ENCODE measurements at places on chromosomes 7 and 10.

GRCh38 chr7:71504697-71505441 lies 372.9 kb downstream of the GALNT17 start:
- DNase-seq: no peak

DNA sequence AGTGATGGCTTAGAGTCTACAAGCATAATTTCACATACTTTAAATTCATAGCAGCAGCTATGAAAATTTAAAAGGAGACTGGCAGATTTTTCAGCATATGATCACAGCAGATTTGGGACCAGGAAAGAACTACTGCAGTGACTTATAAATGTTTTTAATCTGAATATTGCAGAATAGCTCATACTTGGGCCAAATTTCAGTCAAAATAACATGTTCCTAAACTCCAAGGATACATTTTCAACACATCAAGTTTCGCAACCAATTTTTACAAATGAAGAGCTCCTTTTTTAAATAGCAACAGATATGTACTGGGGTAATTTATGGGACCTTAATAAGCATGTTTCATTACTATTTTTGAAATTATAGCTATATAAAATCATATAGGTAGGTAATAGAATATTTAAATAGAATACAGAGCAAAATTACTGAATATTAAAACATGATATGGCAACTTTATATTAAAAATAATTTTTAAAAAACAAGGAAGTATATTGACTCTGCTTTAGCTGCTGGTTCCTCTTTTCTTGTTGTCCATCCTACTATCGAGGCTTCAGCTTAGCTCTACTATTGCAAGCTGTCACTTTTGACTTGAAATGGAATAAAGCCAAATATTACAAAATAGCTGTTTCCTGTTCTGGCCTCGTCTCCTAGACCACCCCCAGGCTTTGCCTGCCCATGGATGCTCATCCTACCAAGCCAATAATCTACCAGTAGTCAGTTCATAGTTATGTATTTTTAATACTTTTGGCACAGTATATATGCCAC lies 123.1 kb downstream of the NRBF2 start:
- DNase-seq: no peak

DNA sequence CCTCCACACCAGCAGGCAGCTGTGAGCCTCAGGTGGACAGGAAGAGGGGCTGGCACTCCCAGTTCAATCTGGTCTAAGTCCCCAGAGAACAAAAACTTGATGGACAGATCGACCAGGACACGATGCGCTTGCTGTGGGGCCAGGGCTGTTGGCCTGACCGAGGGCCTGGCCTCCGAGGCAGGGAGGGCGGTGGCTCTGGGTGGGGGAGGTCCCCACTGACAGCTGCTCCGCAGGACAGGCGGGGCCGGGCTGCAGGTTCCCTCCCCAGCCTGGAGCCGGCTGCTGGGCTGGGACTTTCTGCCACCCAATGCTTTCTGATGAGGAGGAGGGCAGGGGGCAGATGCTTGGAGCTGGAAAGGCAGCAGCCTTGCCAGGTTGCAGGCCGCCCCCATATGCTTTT lies 37.4 kb upstream of the ADGRA1 start:
- DNase-seq: no peak

GRCh38 chr7:157855016-157855415 lies 518.2 kb downstream of the DNAJB6 start:
- no peak for DNase-seq

GRCh38 chr10:77392236-77392721 lies 245.3 kb downstream of the KCNMA1 start:
- DNase-seq: no peak

DNA sequence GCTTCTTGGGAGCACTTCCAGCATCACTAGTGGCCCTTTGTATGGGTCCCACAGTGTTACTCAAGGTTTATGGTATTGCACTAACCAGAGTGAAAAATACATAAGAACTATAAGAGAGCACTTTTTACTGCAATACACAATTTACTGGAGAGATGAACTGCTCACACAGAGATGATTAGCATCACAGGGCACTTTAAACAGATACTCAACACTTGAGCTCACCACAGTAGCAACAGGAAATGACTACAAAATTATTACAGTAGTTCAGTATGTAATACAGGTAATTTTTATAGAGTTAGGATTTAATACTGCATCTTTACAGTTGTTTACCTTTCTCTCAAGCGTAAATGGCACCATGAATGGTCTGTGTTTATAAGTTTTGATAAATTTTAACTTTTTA lies 68.2 kb upstream of the CDK1 start:
- DNase-seq: no peak

DNA sequence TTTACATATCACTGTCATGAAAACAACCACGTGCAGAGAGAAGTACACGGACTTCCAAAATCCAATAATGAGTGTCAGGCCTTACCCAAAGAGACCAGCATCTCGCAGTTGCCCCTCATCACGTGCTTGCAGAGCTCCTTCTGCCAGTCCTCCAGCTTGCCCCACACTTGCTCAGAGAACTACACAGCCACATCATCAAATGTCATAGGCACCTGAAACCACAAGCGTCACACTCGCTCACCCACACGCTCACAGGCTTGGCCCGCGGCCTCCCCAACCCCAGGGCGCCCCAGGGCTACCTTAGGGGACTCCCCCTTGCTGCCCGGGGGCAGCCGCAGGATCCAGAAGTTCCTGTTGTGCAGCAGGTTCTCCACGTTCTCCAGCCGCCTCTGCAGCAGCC lies 123.4 kb upstream of the ZNF746 start:
- DNase-seq: no peak

DNA sequence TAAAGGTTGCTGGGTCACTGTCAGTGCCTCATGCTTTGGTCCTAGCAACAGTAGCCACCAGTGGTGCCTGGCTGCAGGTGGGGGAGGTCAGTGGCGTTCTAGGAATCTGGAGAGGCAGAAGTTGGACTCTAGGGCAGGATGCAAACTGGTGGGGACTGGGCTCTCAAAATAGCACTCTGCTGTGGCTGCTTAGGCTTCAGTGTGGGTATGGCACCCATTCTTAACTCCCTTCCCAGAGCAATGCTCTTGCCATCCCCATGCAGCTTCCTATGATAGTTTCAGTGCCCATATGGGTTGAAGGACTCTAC lies 330.8 kb downstream of the PCDH15 start:
- no peak for DNase-seq

DNA sequence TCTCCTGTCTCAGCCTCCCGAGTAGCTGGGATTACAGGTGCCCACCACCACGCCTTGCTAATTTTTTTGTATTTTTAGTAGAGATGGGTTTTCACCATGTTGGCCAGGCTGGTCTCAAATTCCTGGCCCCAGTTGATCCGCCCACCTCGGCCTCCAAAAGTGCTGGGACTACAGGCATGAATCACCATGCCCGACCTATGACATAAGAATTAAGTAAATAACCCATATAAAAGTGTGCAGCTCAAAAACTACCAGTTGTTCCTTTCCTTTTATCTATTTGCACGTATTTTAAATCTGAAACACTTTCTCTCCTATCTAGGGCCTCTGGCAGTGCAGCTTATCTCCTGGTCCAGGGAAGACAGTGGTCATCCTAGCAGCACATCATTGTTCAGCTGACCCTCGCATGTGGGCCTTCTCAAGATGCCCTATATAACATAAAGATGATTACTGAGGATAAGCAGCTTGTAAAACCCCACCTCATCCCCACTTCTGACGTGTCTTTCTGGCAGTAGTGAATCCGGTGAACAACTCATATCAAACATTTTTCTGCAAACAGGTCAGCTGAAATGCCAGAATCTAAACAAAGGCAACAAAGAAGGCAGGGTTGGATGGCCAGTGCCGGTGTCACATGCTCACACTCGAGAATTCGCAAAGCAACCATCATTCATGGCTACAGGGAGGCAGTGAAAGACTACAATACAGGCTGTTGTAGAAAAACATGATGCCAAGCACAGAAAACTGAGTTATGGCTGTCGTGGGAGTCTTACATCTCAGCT lies 36.0 kb upstream of the KCNIP2 start:
- DNase-seq: no peak

DNA sequence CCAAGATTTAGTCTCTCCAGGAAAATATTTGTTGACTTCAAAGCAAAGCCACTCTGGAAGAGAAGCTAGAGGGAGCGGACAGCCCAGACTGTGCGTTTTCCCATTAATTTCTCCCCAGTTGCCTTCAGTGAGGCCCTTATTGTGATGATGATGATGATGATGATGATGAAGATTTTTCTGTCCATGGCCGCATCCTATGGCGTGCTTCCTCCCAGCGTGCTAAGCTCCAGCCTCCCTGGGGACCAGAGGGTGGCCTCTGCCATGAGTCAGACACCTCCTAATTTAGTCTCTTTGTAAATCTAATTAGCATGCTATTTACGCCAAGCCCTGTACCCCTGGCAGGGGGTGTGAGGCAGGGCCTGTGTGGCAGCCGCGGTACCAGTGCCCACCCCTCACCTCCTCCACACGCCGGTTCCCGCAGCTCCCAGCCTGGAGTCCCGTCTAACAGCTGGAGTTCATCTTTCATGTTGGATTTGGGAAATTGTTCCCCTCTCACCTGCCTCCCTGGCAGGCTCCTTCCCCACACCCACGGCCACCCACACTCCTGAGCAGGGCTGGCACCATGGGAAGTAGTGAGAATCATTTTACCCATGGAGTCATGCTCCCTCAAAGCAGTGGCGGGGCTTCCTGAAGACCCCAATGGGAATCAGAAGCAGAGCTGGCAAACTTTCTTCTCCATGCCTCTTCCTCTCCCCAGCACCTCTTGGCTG lies 92.2 kb downstream of the C10orf105 start:
- DNase-seq: no peak

DNA sequence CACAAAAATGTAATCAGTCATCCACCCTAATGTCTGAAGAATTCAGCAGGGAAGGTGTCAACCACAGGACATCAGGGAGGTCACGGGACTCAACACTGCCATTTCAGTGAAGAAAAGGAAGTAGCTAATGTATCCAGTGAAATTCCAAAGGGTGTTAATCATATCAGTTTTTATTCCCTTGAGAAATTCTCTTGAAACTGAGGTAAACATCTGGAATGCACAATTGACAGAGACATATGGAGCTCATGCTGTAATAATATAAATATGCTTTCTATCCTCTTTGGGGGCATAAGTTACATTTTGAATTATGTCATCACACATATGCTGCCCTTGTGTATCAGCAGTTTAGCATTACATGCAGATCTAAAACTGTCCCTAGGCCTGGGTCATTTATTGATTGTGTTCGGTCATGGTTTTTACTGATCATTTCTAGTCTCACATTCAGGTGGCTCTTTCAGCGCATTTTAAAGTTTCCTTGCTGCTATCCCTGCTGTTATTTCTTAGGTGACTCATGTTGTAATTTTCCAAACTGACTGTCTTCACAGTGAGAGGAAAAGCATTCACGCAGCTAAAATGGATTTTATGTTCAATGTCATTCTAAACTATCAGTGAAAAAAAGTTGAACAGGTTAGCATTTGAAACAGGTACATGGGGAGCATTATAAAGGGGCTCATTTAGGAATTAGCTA lies 273.9 kb downstream of the TSPAN12 start:
- DNase-seq: no peak

- no peak for DNase-seq
Measured at GRCh38 chr10:12740813-12741212, 260.7 kb downstream of the CCDC3 start.

- no peak for DNase-seq
Measured at GRCh38 chr10:35554036-35554435, 51.1 kb upstream of the GJD4 start.

DNA sequence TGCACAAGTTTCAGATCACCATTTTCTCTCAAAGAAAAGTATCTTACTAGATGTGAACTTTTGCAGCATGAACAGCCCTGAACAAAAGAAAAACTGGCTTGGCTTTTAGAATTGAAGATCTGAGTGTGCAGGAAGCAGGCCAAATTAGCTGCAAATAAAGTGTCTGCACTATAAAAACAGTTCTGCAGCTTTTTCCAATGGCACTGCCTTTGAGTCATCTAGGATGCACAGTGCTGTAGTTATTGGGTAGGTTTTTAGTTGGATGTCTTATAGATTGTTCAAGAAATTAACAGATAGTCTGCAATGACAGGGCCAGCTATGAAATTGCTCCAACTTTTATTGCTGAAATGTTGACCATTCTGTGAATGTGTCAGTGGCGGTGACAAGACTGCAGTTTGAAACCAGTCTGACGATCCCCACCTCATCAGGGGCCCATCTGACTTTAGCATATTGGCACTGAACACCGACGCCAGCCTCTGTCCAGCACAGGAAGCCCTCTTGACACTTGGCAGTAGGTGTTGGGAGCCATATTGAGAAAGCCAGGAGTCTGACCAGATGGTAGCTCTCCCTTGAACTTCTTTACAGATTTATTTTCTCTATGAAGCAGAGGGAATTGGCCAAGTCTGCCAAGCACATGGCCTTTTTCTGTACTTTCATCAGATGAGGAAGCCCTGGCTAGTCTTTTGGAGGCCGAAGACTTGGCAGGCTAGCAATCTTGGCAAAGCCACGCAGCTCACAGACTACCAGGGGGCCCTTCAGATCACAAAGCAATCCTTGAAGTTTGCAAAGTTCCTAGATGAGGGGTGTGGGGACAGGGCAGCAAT lies 490.6 kb downstream of the NEBL start:
- DNase-seq: no peak

- DNase-seq: no peak
Measured at GRCh38 chr7:106369352-106369751, 84.6 kb upstream of the NAMPT start.

DNA sequence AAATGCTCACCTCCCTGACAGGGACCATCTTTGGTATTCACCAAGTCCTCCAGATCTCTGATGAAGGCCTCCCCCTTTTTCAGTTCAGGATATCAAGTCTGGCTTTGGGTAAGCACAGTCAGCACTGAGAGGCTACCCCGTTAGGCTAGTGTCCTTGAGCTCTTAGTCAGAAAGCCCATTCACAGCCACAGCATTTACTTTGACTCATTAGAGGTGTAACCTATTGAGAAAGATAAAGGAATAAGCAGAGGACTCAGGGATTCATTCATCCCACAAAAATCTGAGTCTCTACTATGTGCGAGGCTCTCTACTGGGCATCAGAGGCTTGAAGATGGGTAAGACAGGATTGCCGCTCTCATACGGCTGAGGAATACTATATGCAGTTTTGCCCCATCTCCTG lies 14.0 kb upstream of the RAMP3 start:
- no peak for DNase-seq

DNA sequence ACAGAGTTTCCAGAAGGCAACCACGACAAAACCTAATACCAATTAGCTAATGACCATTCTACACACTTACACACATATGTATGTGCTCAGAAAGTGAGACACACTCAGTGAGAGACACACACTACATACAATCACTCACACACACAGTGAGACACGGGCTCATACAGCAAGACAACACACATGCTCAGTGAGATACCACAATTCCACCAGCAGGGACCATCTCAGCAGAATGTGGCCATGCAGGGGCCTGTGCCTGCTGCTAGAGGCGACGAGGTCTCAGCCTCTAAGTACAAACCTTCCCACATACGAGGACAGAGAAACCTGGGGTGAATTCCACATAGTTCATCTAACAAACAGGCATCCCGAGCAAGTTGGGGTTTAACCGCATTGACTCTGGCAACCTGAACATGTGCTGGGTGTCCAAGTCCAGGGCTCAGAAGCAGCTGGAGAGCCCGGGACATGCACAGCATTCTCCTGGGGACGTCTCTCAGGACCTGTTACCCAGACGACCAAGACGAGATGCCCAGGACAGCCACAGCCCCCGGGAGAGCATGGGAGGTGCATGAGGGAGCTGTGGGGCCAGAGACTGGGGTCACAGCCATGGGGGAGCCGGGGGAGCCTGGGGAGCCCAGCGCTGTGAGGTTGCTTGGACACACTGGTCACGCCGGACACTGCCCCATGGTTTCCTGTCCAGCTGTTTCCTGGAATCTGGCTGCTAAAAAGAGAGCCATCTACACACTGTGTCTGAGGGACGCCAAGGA lies 523.6 kb downstream of the PTPRN2 start:
- DNase-seq: no peak

All from NCI-H2081 treated with DMSO at 0.1 percent for 48 hours (cell line).